ENCODE measurements at places on chromosomes 1 and 21.
A peak's percentile ranks its signal among the peaks of the same experiment; 100 is the strongest.

- DNase-seq = no peak
Observed at GRCh38 chr1:160342526-160342925, 524 bp downstream of the COPA start.

GRCh38 chr1:220748089-220748934 lies at the start of gene MTARC2:
Gene MTARC2, plus strand, starts transcription at chr1:220748322. Its CDS starts 210 bp downstream, at chr1:220748532.
- DNase-seq = peak; percentile 92

- no peak for DNase-seq
Observed at GRCh38 chr1:145962157-145963102, 1.9 kb downstream of the ANKRD34A start.

- no peak for DNase-seq
Observed at GRCh38 chr1:25487628-25488027, 55.8 kb upstream of the LDLRAP1 start.

GRCh38 chr1:32066489-32066873 lies 6.3 kb upstream of the TMEM39B start:
- peak; percentile 41 for DNase-seq

DNA sequence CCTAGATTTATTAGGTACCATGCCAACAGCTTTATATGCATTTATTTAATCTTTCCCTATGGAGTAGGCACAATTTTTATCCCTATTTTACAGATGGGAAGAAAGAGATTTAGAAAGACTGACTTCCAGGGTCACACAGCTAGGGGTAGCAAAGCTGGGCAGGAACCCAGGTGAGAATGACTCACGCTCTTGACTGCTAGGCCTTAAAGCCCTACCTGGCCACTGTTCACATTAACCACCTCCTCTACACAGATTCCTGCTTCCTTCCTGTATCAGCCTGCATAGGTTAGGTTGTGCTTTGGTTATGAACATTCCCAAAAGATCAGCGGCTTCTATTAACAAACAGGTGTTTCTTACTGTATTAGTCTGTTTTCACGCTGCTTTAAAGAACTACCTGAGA lies 53.2 kb downstream of the DNAJC6 start:
- DNase-seq = no peak

- no peak for DNase-seq
Observed at GRCh38 chr21:41614511-41614910, 106.6 kb upstream of the TMPRSS2 start.

DNA sequence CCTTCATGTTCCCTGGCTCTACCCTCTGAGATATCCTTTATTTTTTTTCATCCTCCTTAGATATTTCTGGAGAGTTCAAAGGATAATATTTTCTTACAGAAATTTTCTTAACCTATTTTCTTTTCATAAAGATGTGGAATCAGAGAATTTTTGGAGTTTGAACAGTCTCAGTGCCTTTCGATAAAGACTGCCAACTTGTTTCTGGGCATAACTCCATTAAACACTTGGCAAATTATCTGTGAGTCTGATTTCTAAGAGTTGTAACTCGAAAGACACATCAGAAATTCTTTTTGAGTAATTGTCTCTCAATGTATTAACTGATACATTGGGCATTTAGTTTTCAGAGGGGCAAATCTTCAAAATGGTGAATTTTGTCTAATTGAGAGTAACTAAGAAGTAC lies 1255.6 kb downstream of the NCAM2 start:
- DNase-seq = no peak

GRCh38 chr1:155192346-155193274 lies 15.1 kb downstream of the THBS3 start:
- DNase-seq = no peak

- no peak for DNase-seq
Observed at GRCh38 chr1:154884869-154885701, 15.0 kb upstream of the KCNN3 start.

DNA sequence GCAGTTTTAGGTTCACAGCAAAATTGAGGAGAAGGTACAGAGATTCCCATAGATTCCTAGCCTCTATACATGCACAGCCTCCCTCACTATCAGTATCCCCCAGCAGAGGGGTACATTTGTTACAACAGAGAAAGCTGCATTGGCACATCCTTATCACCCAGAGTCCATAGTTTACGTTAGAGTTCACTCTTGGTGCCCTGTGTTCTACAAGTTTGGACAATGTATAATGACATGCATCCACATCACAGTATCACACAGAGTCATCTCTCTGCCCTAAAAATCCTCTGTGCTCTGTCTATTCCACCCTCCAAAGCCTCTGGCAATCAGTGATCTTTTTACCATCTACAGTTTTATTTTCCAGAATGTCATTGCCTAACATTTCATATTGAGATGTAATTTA lies 22.3 kb upstream of the RGS16 start:
- peak; percentile 45 for DNase-seq

DNA sequence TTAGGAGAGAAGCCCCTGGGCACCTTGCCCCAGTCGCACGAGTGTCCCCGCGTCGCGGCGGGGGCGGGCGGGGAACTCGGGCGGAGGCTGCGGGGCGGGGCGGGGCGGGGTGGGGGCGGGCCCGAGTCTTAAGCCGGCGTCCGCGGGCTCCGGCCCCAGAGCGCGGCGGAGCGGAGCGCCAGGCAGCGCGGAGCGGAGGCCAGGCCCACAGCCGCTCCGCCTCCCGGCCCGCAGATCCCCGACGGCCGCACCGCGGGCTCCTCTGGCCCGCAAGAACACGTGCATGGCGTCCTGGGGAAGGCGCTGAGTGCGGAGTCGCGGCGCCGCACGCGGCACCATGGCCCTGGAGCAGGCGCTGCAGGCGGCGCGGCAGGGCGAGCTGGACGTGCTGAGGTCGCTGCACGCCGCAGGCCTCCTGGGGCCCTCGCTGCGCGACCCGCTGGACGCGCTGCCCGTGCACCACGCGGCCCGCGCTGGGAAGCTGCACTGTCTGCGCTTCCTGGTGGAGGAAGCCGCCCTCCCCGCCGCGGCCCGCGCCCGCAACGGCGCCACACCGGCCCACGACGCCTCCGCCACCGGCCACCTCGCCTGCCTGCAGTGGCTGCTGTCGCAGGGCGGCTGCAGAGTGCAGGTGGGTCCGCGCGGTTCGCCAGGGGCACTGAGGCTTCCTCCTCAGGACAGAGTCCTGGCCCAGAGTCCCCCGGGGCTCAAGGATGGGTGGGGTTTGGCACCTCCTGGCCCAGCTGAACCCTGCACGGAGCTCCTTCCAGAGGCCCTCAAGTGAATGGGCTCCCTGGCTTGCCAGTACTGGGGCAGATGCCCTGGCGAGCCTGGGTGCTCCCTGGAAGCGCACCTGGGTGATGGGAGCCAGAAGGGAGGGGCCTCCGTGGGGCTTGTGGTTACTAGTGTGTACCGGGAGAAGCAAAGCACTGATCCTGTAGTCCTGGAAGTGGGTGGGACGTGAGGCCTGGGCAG lies at the start of gene ESPN:
Gene ESPN (plus strand): TSS at position 158 of the 975 bp plus-strand sequence. CDS start 180 bp downstream, at position 338.
- no peak for DNase-seq

- no peak for DNase-seq
Observed at GRCh38 chr1:15777909-15778707, 19.5 kb downstream of the FBLIM1 start.

DNA sequence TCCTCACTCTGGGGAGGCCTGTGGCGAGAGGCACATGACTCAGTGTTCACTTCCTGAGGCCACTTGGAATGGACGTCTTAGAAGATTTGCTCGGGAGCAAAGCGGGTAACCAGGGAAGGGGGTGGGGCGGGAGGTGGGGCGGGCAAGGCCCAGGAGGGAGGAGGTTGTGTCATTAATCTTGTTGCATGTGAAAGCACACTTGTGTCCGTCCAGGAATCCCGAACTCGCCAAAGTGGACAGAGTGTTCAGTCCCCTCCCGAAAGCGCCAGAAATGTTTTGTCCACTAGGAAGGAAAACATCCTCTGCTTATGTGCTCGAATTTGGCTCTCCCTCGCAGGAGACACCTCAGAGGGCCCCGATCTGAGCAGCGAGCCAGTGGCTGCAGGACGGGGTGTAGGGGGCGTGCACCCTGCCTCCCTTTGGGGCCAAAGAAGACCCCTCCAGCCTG lies 84.2 kb downstream of the SPSB1 start:
- DNase-seq = no peak

- no peak for DNase-seq
Observed at GRCh38 chr1:6691507-6691906, 10.1 kb downstream of the DNAJC11 start.

Data from large intestine (tissue), 12 donors.